ENCODE measurements at places on chromosomes 2 and 18.

DNA sequence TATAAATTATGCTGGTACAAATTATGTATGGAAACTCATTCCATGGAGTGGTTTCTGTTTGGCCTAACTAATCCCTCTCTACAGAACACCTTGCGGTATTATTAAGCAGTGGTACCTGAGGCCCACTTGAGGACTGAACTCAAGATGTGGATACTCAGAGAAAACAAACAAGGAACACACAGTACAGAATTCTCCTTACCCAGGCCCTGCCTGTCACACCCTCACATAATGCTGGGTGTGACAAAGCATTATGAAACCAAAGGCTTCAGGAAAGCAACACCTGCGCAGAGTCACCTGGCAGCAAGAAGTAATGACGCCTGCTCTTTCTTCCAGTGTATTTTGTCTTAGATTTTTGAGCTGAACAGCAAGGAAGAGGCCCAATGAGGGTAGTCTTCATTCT is 264.7 kb downstream of the PAX3 start:
- DNase-seq: no peak

DNA sequence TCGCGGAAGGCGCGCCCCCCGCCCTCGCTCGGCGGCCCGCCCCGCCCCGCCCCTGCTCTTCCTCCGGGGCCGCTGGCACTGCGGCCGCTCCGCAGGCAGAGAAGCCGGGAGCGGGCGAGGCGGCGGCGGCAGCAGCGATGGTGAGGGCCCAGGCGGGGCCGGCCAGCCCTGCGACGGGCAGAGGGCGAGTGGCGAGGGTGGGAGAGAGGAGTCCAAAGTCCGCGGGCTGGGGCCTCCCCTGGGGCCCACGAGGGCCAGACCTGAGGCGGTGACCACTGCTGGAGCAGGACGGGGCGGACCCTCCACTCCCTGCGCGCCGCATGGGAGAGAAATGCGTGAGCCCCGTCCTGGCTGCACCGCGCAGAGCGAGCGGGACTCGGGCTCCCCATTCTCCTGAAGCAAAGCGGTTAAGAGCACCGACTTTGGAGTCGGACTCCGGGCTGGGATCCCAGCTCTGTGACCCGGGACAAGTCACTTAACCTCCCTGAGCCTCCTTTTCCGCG is at the start of gene VAMP5:
VAMP5 (plus strand) TSS at position 78 of the 503 bp plus-strand sequence; CDS start at position 138, 60 bp downstream.
- DNase-seq: no peak

DNA sequence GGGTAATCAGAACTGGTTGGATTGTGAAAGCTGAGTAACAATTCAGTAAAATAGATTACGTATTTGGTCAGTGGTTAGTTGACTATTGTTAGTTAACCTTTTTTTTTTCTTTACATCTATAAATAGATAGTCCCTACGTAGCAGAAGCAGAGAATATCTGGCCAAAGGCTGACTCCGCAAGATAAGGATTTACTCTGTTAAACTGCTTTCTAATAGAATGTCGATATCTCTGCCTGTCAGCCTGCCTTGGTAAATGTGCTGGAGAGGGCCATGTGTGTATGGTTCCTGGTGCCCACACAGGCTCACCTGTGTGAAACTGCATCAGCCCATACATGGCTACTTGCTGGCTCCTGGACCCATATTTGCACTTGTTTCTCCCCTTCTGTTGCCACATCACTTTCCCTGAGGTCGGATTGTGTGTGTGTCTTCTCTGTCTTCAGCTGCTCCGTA is 94.4 kb downstream of the CRIM1 start:
- no peak for DNase-seq

- DNase-seq: no peak
These were observed 204.5 kb downstream of the ARL4C start for GRCh38 chr2:234292205-234292961.

- DNase-seq: no peak
These were observed 7.5 kb downstream of the CD207 start for GRCh38 chr2:70828115-70828514.

- DNase-seq: no peak
These were observed 5.8 kb upstream of the NT5DC4 start for GRCh38 chr2:112714836-112715631.

- no peak for DNase-seq
These were observed 55.8 kb downstream of the GDF7 start for GRCh38 chr2:20722592-20723240.

DNA sequence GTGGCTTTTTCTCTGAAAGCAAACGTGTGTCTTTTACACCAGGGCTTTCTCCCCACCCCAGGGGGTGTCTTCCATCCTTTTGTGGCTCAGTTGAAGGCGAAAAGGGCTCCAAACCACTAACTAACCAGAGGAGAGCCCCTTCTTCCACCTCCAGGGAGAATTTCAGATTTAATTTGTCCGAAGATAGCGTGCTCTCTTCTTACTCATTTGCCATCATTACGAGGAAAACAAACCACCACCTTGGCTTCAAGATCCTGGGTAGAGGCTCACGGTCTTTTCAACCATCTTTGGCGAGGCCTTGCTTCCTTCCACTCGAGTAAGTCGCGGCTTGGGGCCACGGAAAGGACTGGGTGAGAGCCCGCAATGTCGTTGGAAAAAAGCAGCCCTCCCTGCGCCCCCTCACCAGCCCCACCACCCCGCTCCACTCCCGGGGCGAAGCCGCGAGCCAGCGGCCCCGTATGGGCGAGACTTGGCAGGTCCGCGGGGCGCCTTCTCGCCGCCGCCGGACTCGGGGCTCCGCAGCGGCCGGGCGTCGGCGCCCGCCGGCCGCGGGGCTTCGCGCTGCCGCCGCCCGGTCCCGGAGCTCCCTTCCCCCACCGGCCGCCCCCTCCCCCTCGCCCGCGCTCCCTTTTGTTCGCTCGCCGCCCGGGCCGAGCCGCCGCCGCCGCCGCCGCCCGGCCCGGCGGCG is 1.7 kb upstream of the ZNF532 start:
- DNase-seq: no peak

GRCh38 chr2:217166241-217166850 is 306.5 kb upstream of the TNP1 start:
- peak; percentile 62 for DNase-seq

- DNase-seq: no peak
These were observed 43.0 kb downstream of the CNGA3 start for GRCh38 chr2:98389251-98389605.
